Myocyte (in vitro differentiated cells): ENCODE measurements at places on chromosomes 16 and 17.

- no peak for DNase-seq
These were observed 71.7 kb downstream of the ARHGAP17 start for GRCh38 chr16:24943471-24943870.

DNA sequence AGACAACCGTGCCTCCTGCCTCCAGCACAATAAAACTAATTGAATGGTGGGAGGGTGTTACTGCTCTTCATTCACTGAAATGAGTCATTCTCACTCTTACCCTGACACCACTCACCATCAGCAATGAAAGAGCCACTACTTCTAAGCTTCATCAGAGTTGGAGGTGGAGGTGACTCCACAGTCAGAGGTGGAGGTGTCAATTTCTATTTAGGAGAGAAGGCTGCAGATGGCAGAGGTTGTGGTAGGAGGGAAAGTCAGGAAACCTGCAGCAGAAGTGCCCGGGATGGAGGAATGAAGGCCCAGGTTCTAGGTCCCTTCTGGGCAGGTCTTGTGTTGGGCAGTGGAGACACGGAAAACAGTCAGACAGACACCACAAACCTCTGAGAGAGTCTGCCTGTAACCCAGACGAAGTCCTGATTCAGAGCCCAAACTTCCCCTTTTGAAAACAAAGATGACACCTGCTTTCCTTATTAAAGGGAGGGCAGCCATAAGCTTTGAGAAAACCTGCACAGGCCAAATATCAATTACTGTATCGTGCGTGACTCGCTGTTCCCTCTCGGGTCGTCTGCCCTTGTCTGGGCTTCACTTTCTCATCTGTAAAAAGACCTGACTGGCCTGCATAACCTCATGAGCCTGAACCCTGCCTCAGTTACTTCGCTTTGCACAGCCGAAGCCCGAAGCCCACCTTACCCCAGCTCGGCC, 668 bp downstream of the ATPAF2 start:
- DNase-seq: no peak

GRCh38 chr17:63641692-63642448, 19.7 kb downstream of the MAP3K3 start:
- no peak for DNase-seq

GRCh38 chr16:48435318-48435680, 50.1 kb upstream of the SIAH1 start:
- DNase-seq: no peak

GRCh38 chr16:10169904-10170410, 12.3 kb downstream of the GRIN2A start:
- DNase-seq: no peak

DNA sequence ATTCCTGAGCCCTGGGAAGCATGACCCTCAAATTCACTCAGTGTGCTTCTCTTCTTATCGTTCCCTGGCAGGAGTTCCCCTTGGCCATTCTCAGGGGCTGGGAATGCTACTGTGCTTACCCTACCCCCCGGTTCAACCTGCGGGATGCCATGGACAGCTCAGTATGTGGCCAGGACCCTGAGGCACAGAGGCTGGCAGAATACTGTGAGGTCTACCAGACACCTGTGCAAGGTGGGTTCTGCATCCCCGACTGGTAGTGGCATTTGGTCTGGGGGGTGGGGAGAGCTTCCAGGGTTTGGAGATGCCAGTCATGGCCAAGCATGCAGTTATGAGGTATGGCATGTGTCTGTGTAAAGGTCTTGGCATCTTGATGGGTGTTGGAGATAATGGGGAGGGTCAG, 39.4 kb downstream of the WSCD1 start:
- no peak for DNase-seq

- peak; percentile 55 for DNase-seq
These were observed 396.1 kb downstream of the SOX9 start for GRCh38 chr17:72516772-72517399.

- DNase-seq: no peak
These were observed 21.2 kb downstream of the USP36 start for GRCh38 chr17:78819402-78819801.

DNA sequence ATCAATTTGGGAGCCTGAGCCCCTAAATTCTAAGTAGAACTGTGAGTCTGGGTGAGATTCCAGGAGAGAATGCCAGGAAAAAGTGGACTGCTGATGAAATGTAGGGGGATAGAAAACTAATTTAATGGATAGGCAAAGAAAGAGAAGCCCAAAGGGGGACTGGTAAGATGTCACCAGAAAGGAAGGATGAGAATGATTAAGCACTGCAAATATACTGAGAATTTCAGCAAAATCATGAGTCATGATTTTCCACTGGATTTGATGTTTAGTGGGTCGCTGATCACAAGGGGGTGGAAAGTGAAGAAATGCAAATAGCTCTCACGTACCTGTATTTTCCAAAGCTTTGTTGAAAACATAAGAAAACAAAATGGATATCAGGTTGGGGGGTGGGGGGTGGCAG, 201.8 kb downstream of the SLC39A11 start:
- no peak for DNase-seq

DNA sequence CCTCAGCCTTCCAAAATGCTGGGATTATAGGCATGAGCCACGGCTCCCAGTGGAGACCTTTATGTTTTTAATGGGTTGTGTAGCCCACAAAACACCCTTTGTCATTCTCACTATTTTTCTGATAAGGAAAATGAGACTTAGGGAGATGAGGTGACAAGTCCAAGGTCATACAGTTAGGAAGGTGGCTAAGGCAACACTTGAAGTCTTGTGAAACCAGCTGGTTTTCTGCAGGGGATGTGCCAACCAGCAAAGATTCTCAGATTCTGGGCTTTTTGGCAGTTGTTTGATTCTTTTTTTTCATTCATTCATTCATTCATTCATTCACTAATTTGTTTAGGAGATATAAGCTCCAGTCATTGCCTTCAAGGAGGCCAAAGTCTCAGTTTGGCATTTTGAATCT, 10.0 kb upstream of the PHOSPHO1 start:
- no peak for DNase-seq

GRCh38 chr17:79844869-79845600, 5.8 kb upstream of the CBX4 start:
- peak; percentile 30 for DNase-seq

- peak; percentile 69 for DNase-seq
These were observed 3.6 kb downstream of the OSGIN1 start for GRCh38 chr16:83956336-83957289.

DNA sequence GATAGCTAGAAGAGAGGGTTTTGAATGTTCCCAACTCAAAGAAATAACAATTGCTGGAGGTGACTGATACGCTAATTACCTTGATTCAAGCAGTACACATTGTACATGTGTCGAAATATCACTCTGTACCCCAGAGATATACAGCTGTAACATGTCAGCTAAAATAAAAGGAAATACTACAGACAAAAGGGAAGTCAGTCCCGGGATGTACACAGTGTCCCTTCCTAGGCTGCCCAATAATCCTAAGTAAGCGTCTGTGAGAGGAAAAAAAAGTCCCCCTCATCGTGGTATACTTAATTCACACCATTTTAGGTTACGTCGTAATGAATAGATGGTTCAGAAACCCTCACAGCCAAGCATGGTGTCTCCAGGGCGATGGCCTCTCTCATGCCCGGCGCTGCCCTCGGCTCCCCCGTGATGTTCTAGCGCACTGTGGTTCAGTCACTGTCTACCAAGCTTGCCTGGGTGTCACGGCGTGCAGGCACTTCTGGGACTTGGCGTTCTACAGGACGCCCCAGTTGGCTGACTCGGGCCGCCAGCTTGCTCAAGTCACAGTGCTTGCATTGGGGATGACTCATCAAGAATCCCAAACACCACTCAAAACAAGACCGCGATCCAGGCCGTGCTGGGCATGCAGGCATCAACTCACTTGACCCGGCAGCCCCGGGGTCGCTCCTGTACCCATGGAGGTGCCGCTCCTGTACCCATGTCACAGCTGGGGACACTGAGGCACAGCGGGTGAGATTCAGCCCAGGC, 27.6 kb downstream of the CCDC40 start:
- peak; percentile 88 for DNase-seq

DNA sequence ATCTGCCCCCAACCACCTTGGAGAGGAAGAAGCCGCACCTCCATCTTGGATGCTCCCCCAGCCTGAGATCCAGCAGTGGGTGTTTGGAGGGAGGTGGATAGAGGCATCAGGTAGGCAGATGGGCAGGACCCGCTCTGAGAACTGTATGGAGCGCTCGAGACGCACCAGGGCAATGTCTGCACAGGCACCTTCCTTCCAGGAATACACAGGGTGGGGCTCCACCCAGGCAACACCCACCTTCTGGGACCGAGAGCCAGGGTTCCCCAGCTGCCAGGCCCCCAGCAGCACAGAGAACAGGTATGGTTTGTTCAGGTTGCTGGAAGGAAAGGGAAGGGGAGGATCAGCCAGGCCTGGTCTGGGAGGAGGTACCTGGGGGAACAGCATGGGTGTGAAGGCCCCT, 2.4 kb downstream of the PRSS22 start:
- no peak for DNase-seq

DNA sequence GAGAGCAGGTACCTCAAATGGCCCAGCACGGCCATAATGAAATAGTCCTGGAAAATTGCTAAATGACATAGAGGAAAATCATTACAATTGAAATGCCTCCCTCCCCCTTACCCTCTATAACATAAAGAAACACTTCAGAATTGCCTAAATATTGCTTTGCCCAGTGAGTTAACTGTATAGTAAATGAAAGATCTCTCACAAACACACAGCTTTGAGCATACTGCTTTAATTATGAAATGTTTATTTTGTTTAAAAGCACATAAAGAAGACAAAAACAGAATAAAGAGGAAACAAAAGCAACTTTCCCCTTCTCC, 9.3 kb upstream of the ADAMTS18 start:
- no peak for DNase-seq

DNA sequence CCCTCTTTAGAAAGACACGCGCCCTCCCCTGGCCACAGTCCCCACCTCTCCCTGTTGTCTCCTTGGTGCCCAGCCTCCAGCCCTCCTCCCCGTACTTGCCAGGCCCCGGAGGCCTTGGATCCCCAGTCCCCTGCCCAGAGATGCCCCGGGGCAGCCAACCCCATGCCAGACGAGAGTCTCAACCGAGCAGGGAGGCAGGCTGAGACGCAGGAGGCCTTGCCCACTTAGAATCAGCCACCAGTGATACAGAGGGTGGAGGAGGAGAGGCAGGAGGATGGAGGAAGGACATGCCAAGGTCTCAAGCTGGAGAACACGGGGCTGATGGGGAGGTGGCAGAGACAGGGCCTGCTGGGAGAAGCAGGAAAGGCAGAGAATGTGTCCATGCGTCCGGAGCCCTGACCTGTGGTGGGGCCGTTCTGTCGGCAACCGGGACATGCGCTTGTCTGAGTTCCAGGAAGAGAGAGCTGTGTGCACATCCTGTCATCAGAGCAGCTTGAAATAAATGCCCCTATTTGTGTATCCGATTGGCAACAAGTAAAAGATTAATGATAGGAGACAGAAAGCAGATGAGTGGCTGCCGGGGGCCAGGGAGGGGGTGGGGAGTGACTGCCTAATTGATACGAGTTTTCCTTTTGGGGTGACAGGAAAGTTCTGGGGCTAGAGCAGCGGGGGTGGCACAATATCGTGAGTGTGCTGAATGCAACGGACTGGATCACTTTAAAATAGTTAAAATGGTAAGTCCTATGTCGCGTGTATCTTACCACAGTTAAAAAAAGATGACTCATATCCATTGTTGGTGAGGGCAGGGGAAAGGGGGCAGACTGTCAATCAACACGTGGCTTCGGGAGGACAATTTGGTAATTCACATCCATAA, 44.7 kb upstream of the MEAK7 start:
- no peak for DNase-seq

DNA sequence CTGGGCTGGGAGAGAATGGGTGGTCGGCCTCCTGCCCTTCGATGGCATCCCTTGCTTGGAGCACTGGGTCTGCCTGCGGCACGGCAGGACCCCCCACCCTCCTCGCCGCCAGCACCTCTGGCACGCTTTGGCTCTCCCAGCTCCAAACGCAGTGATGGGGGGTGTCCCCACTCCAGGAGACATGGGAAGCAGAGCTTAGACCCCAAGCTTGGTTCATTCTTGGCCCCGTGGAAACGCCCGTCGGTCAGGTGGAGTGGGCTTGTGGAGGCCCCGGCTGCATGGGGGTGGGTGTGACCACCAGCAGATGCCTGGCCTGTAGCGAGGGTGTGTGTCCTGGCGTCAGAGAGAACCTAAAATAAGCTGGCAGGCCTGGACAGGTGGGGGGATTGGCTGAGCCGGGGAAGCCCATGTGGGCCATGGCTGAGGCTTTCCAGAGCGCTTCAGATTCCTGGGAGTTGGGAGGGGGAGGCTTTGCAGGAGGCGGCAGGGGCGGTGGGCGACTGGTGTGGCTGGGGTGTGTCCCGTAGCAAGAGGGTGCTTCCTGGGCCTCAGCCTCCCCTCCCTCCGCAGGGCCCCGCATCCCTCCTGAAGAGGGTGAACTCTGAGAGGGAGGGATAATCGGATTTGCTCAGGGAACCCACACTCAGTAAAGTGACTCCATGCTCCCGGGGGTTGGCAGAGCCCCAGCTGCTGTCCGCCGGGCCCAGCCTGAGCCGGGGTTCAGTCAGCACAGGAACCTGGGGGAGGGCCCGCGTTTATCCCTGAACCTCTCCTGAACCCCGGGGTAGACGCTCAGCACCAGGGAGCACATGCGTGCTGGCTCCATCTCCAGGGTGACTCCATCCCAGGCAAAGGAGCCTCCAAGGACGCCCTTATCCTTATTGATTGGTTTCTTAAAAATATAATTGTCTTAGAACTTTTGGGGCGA, 3.4 kb downstream of the CACNA1H start:
- DNase-seq: peak; percentile 49
